ENCODE measurements at places on chromosomes 12 and 14. TPM values are rescaled to one million over a fixed set of nuclear protein-coding genes. Genes with fewer than 3 reads are reported as not detected.

Gene GLS2
- 3.0 TPM for total RNA-seq

DNA sequence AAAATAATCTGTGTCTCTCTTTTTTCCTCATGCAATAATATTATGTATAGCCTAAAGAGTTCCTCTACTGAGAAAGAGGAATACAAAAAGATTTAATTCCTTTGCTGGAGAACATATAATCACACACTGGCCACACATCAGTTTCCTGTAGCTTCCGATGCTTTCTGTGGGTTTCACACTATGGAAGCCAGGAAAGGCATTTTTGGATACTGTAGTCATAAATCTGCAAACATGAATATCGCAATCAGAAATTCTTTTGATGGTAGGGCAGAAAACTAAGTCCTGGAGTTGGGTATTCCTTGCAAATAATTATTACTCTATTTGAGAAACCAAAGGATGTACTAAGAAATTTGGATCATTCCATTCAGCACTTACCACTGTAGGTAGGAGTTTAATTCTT, 260.0 kb downstream of the ACSS3 start:
- DNase-seq = no peak

Gene SP7
- not detected for total RNA-seq

DNA sequence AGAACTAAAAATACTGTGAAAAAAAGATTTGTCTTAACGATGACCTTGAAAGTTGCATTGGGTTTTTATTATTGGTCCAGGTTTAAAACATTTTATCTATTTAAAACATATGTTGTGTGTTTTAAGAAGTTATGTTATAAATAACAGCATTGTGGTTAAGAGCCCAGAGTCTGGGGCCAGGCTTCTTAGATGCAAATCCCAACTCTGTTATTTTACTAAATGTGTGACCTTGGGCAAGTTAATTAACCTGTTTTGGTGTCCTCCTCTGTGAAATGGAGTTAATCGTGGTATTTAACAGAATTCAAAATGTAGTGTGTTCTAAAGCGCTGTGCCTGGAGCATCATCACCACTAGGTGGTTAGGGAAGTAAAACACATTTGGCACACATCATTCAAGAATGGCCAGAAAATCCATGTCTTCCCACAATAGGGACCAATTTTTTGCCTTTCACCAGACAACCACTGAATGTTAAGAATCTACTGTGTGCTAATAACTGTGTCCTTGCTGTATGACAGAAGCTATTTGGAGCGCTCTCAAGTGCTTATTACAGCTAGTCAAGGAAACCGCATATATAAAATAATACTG, 133.3 kb downstream of the MON2 start:
- no peak for DNase-seq

Measured in colonic mucosa (tissue), 4 donors.